ENCODE measurements at places on chromosomes 2 and 18.

- no peak for DNase-seq
Observed at GRCh38 chr2:102703748-102704147, 58.1 kb upstream of the TMEM182 start.

DNA sequence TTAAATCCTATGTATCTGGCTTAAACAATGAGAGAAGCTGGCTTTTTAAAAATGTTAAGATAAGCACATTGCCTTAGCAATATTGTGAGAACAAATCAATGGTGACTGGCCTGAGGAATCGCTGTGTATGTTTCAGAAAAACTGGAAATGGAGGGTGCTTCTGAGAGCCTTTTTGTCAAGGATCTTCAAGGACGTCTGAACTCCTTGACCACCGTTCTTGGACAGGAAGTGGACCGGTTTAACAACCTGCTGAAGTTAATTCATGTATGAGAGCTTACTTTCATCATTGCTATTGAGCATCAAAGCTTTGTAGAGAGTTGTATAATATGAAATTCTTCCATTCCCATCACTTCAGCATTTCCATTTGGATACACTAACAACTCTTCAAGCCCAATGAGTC lies 72.6 kb downstream of the TRABD2A start:
- no peak for DNase-seq

DNA sequence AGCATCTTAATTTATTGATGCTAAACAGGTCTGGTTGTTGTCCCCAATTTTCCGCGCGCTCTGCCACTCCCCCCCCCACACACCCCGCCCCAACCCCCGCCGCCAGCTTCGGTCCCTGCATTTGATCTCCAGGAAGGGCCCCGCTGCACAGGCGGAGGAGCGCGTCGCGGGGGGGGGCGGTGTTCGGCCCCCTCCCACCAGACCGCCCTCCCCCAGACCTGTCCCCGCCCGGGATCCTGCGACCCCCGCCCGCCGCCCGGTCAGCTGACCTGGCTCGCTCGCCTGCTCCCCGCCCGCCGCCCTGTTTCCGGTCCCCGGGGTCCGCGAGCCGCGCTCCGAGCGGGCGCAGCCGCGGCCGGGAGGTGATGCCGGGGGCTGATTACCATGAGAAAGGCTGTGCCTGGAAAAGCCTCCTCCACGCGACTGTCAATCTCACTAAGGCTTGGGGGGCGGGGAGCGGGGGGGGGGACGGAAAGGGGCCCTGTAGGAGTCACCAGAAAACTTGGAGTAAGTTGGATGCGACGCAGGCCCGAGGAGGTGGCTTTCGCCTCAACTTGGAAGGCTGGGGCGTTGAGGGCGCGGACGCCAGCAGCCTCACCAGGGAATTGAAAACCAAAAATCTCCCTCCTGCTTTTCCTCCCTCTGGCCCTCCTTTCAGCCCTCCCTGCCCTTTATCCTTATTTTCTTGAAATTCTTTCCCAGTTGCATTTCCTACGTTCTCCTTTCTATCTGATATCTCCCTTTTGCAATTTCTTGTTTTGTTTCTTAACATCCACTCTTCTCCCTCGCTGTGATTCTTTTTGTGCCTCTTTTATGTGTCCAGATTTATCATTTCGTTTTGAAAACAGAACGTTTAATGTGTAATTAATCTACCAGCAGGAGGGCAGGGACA lies 4.4 kb upstream of the ZEB2 start:
- DNase-seq: no peak

GRCh38 chr2:106859498-106859897 lies 26.5 kb downstream of the ST6GAL2 start:
- DNase-seq: no peak

DNA sequence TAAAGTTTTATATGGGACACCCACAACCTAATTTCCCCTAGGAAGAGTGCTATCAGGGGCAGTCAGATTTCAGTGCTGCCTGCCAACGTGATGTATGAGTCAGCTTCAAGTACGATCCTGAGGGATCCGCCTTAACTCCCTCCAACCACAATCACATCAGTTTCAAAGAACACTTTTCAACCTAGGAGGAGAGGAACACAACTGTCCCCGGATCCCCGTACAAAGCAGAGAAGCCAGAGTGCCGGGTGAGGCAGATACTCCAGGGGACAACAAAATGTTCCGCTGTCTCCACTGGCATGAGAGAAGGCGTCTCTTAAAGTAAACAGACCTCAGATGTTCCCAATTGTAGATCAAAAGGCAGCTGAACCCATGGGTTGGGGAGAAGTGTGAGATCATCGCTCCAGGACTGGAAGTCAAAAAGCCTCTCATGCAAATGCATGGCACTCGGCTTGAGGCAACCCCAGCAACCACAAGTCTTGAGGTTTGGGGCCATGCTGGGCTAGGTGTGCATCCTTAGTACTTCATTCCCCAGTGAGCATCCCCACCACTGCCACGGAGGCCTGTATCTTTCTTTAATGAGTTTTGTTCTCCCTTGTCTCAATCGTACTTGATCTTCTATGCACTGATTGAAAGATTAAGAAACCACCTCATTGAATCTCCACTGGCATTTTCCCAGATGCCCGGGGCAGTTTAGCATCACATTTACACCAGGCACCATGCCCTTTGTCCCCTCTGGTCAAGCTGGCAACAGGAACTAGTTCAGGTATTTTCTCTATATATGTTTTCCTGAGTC lies 91.0 kb upstream of the CCBE1 start:
- no peak for DNase-seq

GRCh38 chr2:51846796-51847195 lies 814.9 kb upstream of the NRXN1 start:
- DNase-seq: no peak

- no peak for DNase-seq
Observed at GRCh38 chr2:144774809-144775208, 254.9 kb upstream of the ZEB2 start.

DNA sequence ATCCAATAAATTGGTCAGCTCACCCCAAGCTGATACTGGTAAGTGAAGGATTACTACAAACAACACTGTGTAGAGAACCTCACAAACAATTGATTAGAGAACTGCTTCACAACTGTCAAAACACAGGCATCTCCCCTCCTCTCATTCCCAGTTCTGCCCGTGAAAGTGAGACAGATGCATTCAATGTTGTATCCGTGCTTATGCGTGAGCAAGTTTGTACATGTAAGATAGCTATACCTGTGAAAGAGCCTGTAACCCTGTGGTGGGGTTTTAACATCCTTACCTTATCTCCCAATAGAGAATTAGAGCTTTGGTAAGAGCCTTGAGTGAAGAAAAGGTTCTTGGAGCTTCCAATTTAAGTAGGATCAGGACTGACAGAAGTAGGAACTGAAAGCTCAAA lies 9.1 kb downstream of the MARCHF4 start:
- DNase-seq: no peak

GRCh38 chr2:218281449-218281848 lies 10.9 kb downstream of the TMBIM1 start:
- no peak for DNase-seq

DNA sequence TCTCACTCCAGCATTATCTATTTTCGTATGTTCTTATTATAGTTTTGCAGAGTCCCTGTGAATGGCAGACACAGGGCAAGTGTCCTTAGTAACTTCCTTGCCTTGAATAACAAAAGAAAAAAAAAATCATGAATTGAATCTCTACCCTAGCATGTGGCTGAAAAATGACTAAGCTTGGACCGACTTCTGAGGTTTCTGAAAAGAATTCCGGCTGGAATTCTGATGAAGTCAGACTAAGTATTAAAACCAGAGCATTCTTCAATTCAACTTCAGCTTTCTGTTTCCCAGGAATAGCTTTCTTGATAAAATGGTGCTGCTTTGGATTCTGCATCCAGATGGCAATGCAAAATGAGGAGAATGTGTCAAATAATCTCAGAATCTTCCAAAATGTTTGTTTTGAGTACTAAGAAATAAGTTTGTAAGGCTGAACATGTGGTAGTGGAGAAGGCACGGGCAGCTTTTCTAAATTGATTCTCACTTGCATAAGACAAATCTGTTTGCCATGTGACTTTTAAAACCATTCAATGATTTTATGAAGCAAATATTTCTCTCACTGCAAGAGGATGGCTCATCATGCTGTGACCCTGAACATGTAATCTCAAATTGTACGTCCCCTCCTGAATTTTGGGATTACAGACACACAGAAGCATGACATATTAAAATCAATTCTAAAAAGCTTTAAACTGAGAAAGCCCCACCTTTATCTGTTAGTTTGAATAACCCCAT lies 1462.8 kb upstream of the LRRTM1 start:
- no peak for DNase-seq

GRCh38 chr2:36409935-36410334 lies 54.4 kb downstream of the CRIM1 start:
- DNase-seq: no peak

DNA sequence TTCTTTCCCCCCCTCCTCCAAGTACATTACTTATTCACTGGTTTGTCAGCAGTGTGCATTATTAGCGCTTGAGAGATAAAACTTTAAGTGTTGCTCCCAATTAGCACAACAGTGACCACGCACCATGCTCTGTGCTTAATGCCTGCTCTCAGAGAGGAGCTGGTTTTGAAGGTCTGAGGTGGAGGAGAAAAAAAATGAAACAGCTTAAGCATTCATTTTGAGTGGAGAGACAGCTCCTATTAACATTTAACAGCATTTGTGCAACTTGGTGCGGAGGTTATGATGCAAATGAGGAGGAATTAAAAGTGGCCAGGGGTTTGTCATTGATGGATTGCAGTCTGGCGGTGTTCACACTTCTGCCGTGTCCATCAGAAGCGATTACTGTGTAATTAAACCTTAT lies 141.8 kb downstream of the FIGN start:
- no peak for DNase-seq

GRCh38 chr2:47019532-47019931 lies 103.9 kb upstream of the MCFD2 start:
- no peak for DNase-seq

GRCh38 chr18:64699081-64699480 lies 550.2 kb upstream of the LINC00305 start:
- DNase-seq: no peak

DNA sequence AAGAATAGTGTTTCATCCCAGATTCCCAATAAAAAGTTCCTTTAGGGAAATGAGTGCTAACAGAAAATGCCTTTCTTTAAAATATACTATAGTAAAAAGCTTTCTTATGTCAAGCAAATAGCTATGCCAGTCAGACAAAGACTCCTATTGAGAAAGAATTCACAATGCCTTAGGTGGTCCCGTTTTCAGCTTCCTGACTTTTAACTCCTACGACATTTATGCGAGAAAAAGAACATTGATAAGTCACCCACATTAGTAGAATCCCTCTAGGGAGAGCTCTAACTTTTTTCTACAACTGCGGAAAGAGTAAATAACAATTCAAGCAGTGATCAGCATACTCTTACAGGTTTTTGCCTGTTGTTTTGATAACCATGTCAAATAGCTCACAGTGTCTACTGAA lies 750.8 kb upstream of the ACVR2A start:
- no peak for DNase-seq

DNA sequence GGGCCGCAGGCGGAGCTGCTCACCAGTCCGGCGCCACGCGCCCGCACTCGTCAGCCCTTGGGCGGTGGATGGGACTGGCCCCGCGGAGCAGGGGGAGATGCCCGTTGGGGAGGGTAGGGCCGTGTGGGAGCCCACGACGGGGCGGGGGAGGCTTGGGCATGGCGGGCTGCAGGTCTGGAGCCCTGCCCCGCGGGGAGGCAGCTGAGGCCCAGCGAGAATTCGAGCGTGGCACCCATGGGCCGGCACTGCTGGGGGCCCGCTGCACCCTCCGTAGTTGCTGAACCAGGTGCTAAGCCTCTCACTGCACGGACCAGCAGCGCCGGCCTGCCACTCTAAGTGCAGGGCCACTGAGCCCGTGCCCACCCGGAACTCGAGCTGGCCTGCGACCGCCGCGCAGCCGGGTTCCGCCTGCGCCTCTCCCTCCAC lies 182.4 kb upstream of the ERBB4 start:
- DNase-seq: no peak

- DNase-seq: no peak
Observed at GRCh38 chr2:45433363-45433762, 177.7 kb downstream of the SRBD1 start.

DNA sequence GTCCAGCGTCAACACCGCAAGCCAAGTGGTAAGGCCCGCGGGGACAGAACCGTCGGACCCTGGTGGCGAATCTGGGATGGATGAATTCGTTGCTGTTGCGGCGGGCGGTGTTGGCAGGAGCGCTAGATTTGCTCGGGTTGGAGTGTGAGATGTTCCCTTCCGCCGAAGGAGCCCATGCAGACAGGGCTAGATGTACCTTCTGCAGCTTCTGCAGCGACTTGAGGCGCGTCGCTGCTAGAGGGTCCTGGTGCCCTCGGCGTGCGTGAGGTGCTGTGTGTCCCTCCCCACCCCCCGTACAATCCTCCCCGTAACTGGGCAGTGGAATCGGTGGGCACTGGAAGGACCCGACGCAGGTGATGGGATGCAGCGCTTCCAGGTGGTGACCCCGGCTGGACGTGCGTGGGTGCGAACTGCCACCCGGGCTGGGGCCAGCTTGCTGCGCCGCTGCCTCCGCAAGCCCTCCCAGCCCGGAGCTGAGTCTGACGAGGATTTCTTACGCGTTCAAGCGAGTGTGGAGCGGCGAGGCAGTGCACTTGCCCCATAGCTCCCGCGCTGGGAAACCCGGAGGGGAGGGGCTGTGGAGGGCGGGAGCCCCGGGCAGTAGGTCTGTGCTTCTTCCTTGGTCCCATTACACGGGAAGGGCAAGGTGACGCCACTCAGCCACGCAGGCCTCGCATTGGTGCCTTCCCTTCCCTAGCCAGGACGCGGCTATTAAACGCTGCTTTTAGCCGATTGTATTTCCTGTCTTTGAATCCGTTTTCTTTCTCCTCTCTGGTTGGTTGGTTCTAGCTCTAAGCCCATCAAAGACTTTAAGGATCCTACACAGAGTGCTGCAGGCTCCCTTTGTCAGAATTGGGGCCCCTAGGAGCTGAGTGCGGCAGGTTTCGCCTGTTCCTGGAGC lies 34.2 kb downstream of the CHRNA1 start:
- DNase-seq: peak; percentile 24

DNA sequence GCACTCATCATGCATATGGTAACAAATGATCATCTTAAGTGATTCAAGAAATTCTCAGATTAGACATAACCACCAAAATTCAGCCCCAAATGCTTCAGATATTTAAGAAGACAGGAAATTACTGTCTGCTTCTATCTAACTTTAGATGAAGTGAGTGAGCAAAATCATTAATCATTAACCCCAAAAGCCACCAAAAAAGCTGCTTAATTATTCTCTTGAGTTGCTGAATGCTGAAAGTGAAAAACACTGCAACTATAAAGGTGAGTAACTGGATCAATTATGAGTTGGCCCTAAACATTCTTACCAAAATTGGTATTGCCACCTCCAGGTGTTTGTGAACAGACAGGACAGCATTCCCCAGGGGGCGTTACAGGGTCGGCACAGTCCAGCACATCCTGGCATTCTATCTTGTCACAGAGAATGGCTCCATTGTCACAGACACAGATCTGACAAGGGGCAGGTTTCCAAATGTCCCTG lies 69.6 kb downstream of the COL5A2 start:
- DNase-seq: no peak

GRCh38 chr2:236028066-236028465 lies 140.1 kb downstream of the GBX2 start:
- DNase-seq: no peak

GRCh38 chr2:3154146-3154545 lies 223.5 kb downstream of the EIPR1 start:
- no peak for DNase-seq

All from CD4-positive, alpha-beta T cell treated with Interleukin-15 for 4 hours (primary cell).